ENCODE measurements at places on chromosomes 6 and 20.

- DNase-seq: no peak
Observed at GRCh38 chr20:52953020-52953419, 19.1 kb upstream of the TSHZ2 start.

GRCh38 chr6:12065321-12066140, 53.4 kb downstream of the HIVEP1 start:
- no peak for DNase-seq

DNA sequence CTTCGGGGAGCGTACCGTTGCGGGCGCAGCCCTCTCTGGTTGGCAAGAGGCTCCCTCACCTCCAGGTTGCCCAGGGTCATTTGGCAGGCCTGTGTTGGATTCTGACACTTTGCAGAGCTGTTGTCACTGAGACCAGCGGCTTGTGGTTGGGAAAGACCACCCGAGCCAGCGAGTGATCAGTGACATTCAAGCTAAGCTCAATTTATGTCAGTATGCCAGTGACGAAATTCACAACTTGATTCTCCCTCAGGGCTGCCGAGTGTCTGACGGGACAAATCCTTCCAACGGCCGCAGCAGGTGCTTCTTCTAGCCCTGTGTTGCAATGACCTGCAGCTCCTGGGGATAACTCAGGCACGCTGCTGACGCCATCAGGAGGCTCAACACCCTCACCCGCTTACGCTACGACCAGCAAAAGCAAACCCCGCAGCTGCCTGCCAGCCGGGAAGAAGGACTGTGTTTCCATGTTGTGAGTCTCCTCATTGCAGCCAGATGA, 16.9 kb upstream of the SLC22A2 start:
- no peak for DNase-seq

DNA sequence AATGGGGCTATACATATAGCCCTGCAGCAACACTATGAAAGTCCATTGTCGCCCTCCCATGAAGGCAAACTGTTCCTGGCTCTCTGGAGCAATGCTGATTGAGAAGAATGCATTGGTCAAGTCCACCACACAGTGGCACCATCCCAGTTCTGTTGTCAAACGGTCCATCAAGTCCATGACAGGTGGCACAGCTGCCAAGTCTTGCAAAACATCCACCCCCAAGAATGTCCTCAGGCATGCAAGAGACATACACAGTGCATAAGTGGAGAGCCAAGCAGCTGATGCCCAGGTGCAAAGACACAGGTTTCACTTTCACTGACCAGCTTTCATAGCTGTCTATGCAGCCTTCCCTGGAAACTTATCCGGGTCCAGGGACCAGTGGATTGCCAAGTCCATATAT, 17.5 kb downstream of the ZNF391 start:
- DNase-seq: no peak

GRCh38 chr6:40599555-40599954, 12.4 kb upstream of the LRFN2 start:
- DNase-seq: no peak

DNA sequence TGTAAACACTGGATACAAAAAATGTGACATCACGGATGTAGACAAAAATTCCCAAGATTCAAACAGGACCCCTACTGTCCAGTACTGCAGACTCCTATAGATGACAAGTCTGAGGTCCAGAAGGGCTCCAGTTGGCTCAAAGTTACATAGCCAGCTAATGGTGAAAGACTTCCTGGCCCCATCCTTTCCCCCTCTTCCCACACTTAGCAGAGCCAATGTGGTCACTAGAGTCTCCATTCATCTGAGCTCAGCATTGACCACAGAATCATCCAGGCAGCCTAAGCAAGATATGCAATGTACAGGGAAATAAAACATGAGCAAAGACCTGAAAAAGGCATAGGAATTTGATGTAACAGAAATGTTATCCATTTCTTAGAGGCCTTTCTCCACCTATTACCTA, 180.5 kb downstream of the ADAT2 start:
- DNase-seq: no peak

- no peak for DNase-seq
Observed at GRCh38 chr6:53369876-53370515, 21.2 kb upstream of the ELOVL5 start.

DNA sequence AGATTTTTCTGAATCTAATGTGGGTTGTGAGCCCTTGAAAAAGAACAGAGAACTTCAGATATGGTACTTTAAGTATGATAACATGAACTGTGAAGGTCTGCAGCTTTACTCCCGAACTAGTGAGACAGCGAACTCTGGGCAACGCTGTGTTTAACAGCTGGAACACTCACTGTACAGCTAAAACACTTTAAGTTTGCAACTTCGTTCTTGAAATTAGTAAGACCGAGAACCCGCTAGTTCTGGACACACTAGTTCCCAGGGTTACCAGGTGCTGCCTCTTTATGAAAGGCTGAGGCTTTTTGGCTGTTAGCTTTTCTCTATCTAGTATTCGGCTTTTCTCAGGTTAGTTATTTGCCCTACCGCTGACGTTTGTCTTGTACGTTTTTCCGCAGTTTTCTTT, 52.9 kb downstream of the RIOK1 start:
- no peak for DNase-seq

DNA sequence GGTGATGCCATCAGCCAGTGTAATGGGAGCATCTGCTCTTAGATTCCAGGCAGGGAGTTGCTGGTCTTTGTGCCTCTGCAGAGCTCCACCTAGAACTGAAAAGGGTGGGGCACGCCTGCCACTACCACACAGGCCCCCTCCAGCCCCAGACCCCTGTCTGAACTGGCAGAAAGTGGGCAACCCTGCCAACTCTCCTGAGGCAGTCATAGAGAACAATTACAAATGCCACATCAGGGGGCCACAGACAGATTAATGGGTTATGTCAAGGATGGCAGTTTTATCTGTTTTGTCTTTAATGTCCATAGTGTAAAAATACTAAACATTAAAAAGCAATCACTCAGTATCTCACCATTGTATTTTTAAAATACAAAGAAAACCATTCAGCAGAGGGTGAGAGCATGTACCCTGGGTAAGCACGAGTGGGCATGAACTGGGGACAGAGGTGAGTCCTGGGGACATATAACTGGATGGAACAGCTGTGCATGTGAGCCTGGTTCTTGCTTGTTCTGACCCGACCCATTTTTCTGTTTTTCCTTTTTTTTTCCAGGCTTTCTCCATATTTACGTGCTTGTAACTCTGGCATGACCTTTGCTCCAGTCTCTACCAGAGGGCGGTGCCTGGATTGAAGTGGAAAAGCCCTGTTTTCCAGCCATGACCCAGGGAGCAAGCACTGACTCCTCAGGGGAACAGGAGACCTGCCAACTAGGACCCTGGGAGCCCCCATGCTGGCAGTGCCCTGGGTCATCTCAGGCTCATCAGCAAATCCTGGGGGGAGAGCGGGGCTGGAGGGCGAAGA, 8.2 kb downstream of the TRAF3IP2 start:
- DNase-seq: no peak

DNA sequence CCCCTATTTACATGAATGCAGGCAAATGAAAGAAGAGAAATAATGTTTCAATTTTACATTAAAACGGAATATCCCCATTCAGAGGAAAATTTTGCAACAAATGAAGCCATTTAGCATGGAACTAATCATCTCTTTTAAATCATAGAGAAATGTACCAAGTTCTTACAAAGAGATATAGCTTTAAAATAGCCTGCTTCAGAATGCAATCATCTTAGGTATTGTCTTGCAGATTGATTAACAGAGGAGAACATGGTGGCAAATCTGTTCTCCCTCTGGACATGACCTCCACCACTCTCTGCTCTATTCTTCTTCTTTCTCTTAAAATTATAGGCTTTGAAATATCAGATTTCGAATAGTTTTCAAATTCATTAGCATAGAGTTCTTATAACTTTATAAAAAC, 155.7 kb upstream of the DTNBP1 start:
- no peak for DNase-seq

- DNase-seq: no peak
Observed at GRCh38 chr6:41275489-41275888, 11.0 kb downstream of the TREM1 start.

GRCh38 chr6:16059496-16059895, 69.4 kb upstream of the MYLIP start:
- DNase-seq: no peak

GRCh38 chr6:111580826-111581505, 24.7 kb downstream of the TRAF3IP2 start:
- no peak for DNase-seq

DNA sequence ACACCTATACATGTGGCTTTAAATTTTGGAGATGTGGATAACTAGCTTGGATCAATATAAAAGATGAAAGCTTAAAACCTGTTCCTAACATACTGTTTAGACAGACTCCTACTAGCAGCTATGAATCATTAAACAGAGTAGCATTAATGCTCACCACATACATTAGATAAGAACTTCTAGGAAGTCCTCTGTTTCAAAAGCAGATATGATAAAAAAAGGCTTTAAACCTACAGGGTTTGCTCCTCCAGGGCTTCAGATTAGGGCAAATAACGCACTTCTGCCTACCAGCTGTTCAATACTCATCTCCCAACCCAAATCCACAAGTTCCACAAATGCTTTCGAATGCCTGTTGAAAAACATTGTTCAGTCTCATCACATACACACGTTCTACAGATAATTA, 1.5 kb downstream of the REPS1 start:
- DNase-seq: no peak

DNA sequence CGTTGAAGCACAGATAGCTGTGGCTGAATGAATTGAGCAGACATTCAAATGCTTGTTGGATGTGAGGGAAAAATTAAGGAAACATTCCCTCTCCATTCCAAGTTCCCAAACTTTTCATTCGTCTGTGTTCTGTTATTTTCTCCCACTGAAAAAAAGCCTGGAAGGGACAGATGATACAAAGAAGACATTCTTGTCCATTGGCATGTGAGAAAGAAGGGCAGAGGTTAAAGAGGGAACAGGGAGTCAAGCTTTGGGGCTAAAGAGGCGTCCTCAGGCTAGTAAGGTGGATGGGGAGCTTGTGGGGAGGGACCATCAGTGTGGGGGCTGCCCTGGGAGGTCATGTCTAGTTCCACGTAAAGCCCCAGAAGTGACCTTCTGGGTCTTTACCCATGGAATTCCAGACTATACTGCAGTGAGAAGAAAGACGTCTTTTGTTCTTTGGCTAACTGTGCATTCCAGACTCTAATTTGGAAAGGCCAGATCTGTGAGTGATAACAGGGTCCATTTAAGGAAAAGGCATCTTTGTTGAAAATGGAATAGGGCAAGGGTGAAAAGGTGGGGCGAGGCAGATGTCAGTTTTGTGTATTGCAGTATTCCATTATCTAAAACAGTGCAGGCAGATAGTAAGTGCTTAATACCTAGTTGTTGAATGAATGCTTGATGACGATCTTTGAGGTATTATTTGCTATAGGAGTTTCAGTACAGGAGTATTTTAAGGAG, 117.5 kb downstream of the SOX4 start:
- no peak for DNase-seq

GRCh38 chr6:40803897-40804702, 216.9 kb upstream of the LRFN2 start:
- no peak for DNase-seq

- DNase-seq: no peak
Observed at GRCh38 chr6:30163090-30163917, at the start of gene TRIM15. Gene TRIM15, plus strand, starts transcription at chr6:30163546. Its CDS starts 139 bp downstream, at chr6:30163685.

DNA sequence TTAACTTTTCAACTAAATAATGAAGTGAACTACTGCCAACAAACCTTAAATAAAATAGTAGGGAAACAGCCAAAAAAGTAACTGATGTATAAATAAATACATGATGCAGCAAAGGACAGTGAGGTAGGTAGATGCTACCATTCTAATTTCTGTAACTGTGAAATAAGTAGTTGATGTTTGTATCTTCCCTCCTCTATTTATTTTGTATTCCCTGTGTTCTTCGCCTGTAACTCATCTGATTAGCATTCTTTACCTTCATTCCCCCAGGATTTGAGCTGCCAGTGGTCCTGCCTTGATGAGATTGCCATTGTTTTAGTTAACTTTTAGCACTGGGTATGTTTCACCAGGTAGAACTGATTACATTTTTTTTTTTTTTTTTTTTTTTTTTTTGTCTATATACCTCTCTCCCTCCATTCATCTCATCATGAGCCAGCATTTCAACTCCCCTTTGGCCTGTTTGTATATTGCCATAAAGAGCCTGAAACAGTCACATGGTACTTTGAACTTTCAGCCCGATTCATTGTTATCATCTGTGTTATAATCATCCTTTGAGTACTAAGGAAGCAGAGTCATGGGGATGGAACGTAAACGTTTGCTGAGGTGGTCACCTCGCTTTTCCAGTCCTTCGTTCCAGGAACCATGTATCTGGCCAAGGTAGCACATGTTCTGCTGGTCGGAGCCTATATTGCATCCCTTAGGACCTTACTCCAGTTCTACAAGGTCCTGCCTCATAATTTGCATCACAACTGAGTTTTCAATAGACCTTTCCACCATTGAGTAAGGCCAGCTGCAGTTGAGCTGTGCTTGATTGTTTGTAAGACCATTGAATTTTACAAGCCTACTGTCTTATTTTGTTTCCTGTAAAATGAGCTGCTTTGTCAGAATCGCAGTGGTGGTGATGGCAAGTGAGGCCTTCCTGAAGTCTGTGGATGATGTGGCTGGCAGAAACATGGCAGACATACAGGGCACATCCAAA, 107.6 kb downstream of the JAG1 start:
- no peak for DNase-seq

DNA sequence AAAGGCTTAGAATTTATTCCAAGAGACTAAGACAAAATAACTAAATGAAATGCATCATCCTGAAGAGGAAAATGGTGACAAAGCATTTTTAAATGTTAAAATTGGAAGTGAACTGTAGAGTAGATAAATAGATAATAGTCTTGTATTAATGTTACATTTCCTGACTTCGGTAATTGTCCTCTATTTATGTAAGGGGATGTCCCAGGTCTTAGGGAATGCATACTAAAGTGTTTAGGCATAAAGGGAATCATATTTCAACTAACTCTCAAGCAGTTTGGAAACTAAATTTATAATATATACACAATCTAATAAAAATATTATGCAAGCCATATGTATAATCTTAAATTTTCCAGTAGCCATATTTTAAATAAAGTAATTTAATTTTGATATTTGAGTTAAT, 159.3 kb downstream of the WDR27 start:
- no peak for DNase-seq

GRCh38 chr6:21053612-21054011, 519.4 kb downstream of the CDKAL1 start:
- no peak for DNase-seq

DNA sequence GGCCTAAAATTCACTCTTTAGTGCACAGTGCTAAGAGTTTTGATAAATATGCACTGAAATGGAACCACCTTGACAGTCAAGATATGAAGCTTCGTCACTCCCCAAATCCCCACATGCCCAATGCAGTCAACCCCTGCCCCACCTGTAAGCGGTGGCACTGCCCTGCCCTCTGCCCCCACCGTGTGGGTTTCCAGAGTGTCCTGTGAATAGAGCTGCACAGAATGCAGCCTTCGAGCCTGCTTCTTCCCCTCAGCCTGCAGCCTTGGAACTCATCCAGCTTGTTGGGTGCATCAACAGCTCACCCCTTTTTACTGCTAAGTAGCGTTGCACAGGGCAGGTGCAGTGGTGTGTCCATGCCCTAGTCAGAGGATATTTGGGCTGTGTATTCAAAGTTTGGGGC, 216.3 kb downstream of the SYNDIG1 start:
- no peak for DNase-seq

- no peak for DNase-seq
Observed at GRCh38 chr20:6140947-6141346, 18.1 kb upstream of the FERMT1 start.

- DNase-seq: no peak
Observed at GRCh38 chr20:50577175-50578018, 67.2 kb downstream of the PTPN1 start.
